Transverse colon (tissue), 4 donors: ENCODE measurements at places on chromosomes 2 and 18. TPM values are rescaled to one million over a fixed set of nuclear protein-coding genes. Genes with fewer than 3 reads are reported as not detected.

Gene RTP5
- total RNA-seq: not detected

Gene ABCB11
- 4.8 TPM for total RNA-seq

Gene SERPINB13
- total RNA-seq: not detected

DNA sequence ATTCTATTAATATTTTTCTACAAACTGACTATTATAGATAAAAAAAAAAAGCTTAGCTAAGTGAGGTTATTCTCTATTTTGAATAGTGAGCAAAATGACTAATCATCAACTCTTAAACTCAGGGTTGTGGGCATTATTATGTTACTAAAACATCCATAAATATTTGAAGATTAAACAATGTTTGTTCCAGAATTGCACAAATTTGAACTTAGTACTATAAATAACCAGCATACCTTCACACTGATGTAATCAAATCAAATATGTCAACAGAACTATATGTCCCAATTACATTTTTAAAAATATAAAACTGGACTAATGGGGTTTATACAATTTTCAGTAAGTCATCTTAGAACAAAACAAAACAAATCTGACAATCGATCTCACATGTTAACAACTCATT lies 800.9 kb downstream of the LRP1B start:
- DNase-seq: no peak

Gene KCNG2
- total RNA-seq: 6.7 TPM

Gene IL36B
- total RNA-seq: not detected

DNA sequence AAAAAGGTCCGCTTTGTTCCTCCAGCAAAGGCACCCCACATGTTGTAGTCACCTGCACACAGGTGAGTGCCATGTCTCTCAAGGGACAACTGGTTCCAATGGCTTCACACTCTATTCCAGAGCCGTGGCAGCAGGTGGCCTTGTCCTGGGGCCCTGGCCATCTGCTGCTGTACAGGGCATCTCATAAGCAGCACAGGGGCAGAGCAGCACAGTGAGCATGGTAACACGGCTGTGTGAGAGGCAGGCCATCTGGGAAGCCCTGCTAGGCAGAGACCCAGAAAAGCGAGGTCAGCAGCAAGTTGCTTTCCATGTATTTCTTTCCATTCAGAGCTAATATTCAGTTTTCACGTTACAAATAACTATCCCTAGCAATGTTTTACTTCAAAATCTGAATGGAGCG lies 54.7 kb downstream of the CMPK2 start:
- no peak for DNase-seq

GRCh38 chr2:234548695-234549420 lies 52.0 kb upstream of the ARL4C start:
- no peak for DNase-seq

- DNase-seq: peak; percentile 59
These were observed 639 bp downstream of the MRO start for GRCh38 chr18:50819027-50819727.

Gene LRRTM1
- total RNA-seq: 0.16 TPM

- DNase-seq: no peak
These were observed 21.5 kb upstream of the GPC1 start for GRCh38 chr2:240413813-240414429.
